ENCODE measurements at places on chromosomes 5 and 9. TPM values are rescaled to one million over a fixed set of nuclear protein-coding genes. Genes with fewer than 3 reads are reported as not detected.
A peak's percentile ranks its signal among the peaks of the same experiment; 100 is the strongest.

DNA sequence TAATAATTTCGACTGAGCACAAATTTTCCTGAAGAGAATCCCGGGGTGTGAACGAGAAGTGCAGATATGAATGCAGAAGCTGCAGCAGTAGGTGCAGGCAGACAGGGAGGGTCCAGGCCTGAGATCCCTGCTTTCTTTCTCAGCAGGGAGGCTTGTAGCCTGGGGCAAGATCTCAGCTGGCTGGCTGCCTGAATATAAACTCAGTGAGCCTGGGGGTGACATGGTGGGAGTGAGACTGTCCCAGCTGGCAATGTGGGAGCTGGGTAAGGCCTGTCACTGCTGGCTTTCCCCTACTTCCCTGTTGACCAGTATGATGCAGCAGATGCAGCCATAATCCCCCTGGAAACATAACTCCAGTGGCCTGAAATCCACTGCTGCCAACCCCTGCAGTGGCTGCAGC lies 325.2 kb downstream of the CETN3 start:
- H3K27ac ChIP-seq = no peak overlapping the region

- peaks cover 48% of the 10 kb centered on the region for H3K4me1 ChIP-seq
- no peaks in the 10 kb centered on the region for H3K36me3 ChIP-seq
- no peaks in the 10 kb centered on the region for H3K27me3 ChIP-seq
- H3K4me3 ChIP-seq = peak overlapping the region; percentile 84
- DNase-seq = peak; percentile 96
- peak overlapping the region; percentile 68 for H3K27ac ChIP-seq
Measured at GRCh38 chr9:123358181-123358905, 2.3 kb downstream of the CRB2 start.

DNA sequence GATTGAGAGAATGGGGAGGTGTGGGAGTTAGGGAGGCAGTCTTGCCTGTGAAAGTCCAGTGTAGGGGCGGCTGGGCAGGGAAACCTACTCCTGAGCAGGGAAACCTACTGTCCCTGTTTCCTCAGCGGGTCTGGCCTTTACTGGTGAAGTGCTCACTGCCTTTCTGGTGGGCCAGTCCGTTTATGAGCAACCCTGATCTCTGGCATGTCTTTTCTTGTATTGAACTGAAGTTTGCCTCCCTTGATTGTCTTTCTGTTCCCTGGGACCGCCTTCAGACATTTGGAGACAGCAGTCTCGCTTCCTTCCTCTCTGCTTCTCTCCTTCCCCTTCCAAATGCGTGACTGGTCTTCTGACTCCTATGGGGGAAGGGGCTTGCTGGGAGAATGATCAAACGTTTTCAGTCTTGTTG lies 2.9 kb downstream of the SNX18 start:
- H3K27ac ChIP-seq = no peak overlapping the region
- H3K36me3 ChIP-seq = no peaks in the 10 kb centered on the region
- H3K4me1 ChIP-seq = peaks cover 45% of the 10 kb centered on the region

DNA sequence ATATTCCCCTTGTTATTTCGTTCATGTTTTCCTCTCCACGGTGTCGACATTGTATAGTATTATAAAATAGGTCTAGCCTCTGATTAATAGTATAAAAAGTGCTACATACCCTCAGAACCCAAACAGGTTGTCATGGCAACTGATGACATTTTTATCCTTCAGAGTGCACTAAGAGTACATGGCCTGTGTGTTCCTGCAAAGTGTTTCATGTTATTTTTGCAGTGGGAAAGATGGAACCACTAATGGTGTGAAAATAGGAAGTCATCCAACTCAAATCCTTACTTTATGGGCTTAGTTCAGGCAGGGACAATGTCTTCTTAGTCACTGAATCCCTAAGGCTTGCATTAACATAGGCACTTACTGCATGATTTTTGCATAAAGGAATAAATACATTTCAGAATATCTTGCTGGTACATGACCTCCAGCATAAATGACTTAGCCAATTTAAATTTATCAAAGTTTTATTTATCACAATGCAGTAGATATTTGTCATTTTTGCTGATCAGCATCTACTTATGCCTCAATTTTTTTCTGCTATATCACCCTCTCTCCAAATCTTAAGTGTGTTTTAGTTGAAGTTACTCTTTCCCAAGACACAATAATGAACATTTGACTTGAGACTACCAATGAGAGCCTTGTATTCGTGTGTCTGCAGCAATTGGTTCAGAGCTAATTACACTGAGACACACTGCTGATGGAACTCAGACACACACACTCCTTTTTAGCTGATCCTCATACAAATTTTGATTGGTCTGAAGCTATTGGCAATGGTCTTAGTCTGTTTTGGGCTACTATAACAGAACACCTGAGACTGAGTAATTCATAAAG lies 243.7 kb downstream of the KCTD16 start:
- no peak overlapping the region for H3K4me3 ChIP-seq
- H3K27ac ChIP-seq = no peak overlapping the region
- no peaks in the 10 kb centered on the region for H3K4me1 ChIP-seq

DNA sequence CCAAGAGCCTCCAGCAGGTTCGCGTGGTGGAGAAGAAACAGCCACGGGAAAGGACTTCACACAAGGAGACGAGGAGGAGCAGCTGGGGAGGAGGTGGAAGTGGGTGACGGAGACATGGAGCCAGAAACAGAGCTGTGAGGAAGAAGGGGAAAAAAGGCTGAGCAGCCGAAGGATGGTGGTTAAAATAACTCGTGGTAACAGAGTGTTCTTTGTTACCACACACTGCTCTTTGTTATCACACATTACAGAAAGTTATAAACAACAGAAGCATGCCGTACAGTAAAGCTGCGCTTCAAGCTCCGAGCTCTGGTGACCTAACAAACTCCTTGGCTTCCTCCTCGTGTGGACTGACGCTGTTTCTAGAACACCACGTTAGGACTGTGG lies 215.4 kb downstream of the GLIS3 start:
- H3K27me3 ChIP-seq = no peaks in the 10 kb centered on the region
- no peak overlapping the region for H3K27ac ChIP-seq
- no peaks in the 10 kb centered on the region for H3K36me3 ChIP-seq
- no peak overlapping the region for H3K4me3 ChIP-seq
- DNase-seq = no peak

DNA sequence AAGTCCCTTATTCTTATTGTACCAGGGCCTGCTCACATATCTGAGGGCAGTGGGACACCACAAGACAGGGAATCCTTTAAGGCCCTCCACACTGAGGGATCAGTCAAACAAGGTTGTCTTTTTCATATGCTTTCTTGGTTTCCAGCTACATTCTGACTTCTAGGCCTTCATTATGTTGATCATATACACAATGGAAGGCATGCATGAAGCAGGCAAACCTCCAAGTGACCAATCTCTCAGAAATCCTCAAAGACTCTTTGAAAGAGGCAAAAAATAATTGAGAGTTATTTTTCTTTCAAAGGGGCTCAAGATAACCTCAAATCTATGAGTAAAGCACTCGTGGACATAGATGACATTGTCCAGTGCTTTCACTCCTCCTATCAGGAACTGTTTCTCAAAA lies 1195.9 kb upstream of the ACO1 start:
- H3K27me3 ChIP-seq = no peaks in the 10 kb centered on the region
- H3K27ac ChIP-seq = no peak overlapping the region
- no peaks in the 10 kb centered on the region for H3K36me3 ChIP-seq
- no peaks in the 10 kb centered on the region for H3K4me1 ChIP-seq

DNA sequence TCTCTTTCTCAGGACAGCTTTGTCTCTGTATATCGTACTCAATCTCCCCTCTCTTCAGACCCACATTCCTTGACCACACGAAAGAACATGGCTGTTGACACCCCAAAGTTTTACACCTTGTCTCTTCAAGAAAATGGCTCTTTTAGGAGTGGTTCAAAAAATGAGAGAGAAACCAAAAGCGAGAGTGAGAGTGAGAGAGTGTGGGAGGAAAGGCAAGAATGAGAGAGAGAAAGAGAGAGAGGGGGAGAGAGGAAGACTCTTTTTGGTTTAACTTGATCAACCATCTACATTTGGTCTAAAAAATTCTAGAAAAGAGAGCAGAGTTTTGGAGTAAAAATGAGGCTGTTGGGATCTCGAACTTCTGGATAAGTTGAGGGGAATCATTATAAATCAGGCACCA lies 581.8 kb upstream of the WWC1 start:
- no peak for DNase-seq
- no peak overlapping the region for H3K4me3 ChIP-seq
- H3K4me1 ChIP-seq = no peaks in the 10 kb centered on the region
- no peaks in the 10 kb centered on the region for H3K36me3 ChIP-seq
- H3K27ac ChIP-seq = no peak overlapping the region

Gene OLFML2A
- 9.0 TPM for total RNA-seq

GRCh38 chr9:23707249-23707648 lies 118.8 kb downstream of the ELAVL2 start:
- no peak for DNase-seq
- no peaks in the 10 kb centered on the region for H3K36me3 ChIP-seq

DNA sequence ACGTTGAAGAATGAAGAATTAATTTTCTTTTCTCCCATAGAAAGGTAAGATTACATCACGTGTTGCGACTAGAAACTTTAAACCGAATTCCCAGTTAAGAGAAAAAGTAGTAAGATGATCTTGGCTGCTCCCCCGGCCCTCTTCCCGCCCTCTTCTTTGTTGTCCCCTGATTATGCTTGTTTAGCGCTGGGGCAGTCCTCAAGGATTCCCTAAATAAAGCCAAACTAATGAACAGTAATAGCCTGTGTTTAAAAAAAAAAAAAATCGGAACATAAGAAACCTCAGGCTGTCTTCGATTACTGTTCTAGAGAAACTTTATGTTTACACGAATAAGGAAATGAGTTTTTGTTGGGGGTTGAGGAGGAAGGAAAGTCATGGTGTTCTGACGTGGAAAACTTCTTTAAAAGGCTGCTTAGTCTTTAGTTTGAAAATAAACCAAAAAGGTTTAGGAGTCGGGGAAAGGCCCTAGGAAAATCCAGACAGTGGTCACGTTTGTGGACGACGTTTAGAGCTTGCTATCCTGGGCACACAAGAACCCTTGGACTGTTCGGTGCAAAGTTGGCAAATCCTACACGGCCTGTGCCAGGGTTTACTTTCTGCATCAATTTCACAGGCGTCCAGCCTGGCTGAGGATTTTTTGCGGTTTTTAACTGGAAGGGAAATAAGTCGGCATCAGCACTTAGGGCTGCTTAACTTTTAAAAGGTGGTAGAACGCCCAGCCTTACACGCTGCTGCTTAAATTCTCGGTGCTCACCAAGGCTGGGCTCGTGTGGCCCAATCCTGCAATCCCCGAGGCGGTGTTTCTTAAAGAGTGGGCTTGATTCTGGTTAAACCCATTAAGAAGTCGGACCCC lies 1.1 kb upstream of the MAT2B start:
- H3K27ac ChIP-seq = peak overlapping the region; percentile 93
- peak overlapping the region; percentile 90 for H3K4me3 ChIP-seq
- peaks cover 35% of the 10 kb centered on the region for H3K4me1 ChIP-seq
- peak; percentile 55 for DNase-seq

Gene SLC34A1
- not detected for total RNA-seq

DNA sequence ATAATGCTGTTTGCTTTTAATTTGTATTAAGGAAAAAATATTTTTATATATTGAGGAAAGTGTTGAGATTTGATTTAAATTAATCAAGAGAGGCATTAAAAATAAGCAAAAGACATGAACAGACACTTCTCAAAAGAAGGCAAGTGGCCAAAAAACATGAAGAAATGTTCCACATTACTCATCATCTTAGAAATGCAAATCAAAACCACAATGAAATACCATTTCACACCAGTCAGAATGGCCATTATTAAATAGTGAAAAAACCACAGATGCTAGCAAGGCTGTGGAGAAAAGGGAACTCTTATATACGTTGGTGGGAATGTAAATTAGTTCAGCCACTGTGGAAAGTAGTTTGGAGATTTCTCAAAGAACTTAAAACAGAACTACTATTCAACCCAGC lies 45.9 kb downstream of the RANBP17 start:
- H3K4me3 ChIP-seq = no peak overlapping the region
- no peaks in the 10 kb centered on the region for H3K4me1 ChIP-seq
- no peak overlapping the region for H3K27ac ChIP-seq
- H3K27me3 ChIP-seq = no peaks in the 10 kb centered on the region
- no peak for DNase-seq

DNA sequence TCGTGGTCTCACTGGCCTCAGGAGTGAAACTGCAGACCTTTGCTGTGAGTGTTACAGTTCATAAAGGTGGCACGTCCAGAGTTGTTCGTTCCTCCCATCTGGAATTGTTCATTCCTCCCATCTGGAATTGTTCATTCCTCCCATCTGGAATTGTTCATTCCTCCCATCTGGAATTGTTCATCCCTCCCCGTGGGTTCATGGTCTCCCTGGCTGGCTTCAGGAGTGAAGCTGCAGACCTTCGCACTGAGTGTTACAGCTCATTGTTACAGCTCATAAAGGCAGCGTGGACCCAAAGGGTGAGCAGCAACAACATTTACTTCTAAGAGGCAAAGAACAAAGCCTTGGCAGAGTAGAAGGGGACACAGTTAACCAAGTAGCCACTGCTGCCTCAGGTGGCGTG lies 69.1 kb downstream of the GCNT1 start:
- no peak overlapping the region for H3K4me3 ChIP-seq
- no peaks in the 10 kb centered on the region for H3K4me1 ChIP-seq
- no peaks in the 10 kb centered on the region for H3K27me3 ChIP-seq
- H3K27ac ChIP-seq = no peak overlapping the region

Gene KIF4B
- total RNA-seq = not detected

Gene ACO1
- total RNA-seq = 37.6 TPM

Gene SPATA31C1
- total RNA-seq = not detected

Measured in neural progenitor cell (in vitro differentiated cells).